Testis (tissue), 5 donors: ENCODE measurements at places on chromosomes 1 and 21. TPM values are rescaled to one million over a fixed set of nuclear protein-coding genes. Genes with fewer than 3 reads are reported as not detected.

Gene MARCKSL1
- polyA plus RNA-seq: 326 TPM

Gene CRYAA
- not detected for polyA plus RNA-seq

Gene TNFRSF14
- polyA plus RNA-seq: 26.0 TPM

Gene PRAMEF7
- 0.20 TPM for polyA plus RNA-seq

DNA sequence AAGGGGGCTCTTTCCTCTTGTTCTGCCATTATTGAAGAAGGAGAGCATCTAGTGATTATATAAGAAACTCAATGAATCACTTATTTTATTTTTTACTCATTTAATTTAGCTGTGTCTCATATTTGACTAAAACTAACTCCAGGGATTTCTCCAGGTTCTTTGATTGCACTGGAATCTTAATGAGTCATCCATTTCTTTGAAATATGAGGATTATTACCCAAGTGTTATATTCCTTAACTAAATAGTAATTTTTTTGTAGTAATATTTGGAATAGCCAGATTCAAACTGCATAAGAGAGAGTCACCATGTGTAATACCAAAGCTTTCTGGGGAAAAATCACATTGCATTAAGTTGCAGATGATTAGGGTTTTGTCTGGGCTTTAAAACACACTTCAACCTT is 59.5 kb downstream of the NTMT2 start:
- DNase-seq: no peak

GRCh38 chr1:234926559-234927311 is 201.9 kb downstream of the TOMM20 start:
- DNase-seq: no peak

DNA sequence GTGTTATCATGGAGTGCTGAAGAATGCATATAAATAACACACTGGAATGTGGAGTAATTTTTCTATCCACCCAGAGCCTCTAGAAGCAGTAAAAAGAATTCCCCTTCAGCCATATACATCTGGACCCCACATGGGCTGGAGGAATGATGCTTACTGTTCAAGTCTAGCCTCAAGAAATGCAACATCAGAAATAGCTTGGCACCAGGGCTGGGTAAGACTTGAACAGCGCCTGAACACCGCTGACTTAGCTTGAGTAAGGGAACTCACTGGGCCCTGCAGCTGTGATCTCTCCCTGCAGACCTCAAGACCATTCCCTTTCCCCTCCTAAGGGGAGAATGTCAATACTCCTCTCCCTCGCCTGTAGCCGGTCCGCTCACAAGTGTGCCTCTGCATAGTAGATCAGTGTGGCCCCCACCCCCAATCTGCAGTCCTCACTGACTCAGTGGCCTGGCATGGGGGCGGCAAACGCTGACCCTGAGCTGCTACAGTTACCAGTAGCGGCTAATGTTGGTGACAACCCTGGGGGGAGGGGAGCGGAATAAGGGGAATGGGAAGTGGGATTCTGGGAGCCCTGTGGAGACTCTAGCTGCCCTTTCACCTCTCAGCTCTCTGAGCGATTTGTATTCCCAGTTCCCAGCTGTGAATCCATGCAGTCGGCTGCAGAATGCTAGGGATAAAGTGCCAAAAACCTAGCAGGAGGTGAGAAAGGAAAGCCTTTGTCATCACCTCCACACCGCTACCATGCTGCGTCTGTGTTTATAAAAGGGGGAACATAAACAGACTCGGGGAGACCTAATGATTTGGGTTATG is 483.9 kb downstream of the DISC1 start:
- no peak for DNase-seq

DNA sequence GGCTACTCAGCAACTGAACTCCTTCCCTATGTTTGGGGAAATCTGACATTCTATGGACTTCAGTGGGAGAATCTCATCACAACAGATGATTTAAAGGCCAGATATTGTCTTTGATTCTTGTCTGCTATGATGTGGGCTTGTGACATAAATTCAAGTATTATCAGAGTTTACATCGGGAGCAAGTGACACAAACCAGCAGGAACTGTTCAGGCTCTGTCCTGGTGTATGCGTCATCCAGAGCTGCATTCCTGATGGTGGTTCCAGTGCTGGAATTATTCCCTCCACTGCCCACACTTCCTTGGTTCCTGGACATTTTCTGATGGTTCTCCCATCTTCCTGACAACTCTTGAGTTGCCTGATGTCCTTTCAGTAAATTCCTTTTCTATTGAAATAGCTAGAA is 10.8 kb upstream of the LSM10 start:
- DNase-seq: no peak

DNA sequence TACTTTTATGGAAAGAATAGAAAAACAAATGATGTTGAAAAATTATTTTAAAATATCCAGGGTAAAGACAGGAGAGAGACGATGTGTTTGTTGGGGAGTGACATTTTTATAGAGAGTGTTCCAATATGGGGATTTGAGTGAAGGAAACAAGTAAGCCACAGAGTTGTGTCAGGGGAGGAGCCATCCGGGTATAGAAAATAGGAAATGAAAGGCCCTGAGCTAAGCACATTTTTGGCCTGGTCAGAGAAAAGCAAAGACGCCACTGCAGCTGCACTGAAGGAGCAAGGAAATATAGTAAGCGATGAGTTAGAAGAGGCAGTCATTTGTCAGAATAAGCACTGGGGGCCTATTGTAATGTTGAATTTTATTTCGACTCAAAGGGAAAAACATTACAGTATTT is 107.3 kb upstream of the ADGRL4 start:
- no peak for DNase-seq

GRCh38 chr1:69686367-69686984 is 118.8 kb downstream of the LRRC7 start:
- no peak for DNase-seq

GRCh38 chr1:174786760-174787159 is 213.0 kb upstream of the CACYBP start:
- DNase-seq: no peak

DNA sequence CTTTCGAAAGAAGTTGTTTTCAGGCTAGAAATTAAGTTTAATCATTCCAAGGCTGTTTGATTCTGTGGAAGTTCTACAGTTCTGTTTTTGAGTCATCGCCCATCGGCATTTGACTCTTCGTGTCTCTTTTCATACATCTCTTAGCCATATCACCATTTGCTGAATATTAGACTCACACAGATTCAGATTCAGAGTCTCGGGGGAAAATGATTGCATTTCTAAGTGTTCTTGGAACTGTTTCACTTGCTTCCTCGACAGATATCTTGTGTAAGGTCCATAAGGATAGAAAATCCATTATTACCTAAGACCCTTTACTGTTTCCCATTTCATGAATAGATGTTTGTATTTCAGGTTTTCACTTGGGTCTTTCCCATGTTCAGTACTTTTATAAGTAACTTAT is 237.0 kb upstream of the SGIP1 start:
- no peak for DNase-seq

DNA sequence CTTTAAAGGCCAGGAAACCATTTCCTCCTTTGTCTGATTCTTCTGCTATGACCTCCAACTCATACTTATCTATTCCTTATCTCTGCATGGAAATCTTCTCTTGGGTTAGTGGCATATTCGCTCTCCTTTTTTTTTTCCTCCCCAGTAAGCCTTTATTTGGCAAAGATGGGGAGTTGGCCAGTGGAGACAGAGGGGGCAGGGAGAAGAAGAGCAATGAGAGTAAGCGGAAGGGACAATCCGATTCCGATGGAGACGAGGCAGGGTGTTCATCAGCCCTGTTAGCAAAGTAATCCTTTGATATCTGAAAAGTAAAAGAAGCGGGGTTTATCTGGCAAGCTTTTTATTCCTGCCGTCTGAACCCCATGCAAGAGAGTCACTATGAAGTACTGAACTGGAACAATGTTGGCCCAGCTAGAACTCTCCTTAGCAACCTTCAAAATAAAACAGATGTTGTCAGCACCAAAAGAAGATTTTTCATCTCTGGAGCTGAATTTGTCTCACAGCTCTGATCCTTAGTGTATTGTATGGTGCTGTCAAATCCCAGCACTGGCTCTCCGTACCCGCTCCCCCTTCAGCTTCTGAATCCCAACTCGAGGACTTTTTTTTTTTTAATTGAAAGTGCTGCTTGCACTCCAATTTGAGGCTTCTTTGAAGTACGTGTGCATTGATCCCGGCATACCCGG is 40.9 kb downstream of the PTGFRN start:
- DNase-seq: no peak

DNA sequence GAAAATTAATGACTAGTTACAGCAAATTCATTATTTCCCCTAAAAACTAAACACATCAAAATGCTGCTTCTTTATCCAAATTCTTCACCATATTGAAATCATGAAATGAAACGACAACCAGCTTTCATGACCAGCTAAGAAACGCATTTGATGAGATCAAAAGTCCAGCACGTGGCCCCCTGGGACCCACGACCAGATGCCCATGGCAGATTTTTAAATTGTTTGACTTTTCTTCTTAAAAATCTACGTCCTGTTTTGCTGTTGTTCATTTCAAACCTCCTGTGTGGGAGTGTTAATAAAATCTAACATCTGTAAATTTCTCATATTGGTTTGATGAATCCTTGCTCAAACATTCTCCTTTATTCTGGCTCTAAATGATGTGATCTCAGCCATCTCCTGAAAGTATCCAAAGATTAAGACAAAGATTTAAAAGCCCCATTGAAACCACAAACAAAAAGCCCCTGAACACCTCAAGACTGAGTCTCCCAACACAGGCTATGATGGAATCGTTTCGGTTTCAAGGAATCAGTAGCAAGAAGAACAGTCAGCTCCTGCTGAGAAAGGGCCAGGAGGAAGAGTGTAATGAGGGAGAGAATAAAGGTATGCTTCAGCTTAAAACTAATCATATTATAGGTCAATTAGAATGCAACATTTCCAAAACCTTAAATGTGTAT is 523.6 kb downstream of the SMYD3 start:
- DNase-seq: no peak
